ENCODE measurements at places on chromosomes 12 and 14.

DNA sequence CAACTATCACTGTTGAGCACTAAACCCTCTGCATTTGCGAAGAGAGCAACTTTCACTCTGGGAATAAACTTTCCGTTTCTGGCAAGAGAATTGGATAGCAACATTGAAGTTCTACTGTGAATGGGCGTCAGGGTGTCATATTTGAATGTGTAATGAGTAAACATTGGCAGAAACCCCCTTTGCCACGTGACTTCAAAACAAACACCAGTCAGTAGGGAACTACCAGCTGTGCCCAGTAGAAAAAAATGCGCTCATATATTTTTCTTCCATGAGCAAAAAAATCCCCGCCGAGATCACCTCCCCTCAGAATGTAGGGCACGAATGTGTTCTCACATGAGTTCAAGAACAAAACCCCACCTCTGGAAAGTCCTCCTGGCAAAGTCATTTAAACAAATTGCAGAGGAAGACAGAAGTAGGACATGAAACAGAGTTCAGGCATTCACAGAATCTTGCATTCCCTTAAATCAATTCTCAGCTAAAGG lies 80.6 kb downstream of the BTG1 start:
- DNase-seq = peak; percentile 43

DNA sequence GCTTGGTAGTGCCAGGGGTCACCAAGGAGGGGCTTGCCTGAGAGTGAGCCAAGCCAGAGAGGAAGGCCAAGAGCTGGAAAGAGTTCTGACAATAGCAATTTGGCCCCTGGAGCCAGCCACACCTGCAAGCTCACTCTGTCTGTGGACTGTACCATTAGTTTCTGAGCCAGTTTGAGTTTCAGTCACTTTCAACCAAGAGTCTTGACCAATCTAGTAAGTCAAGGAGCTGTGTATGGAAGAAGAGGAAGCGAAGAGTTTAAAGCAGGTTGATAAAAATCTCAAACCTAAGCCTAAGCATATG lies 38.5 kb downstream of the NT5DC3 start:
- DNase-seq = no peak

- DNase-seq = no peak
Observed at GRCh38 chr14:100325958-100326357, 2.8 kb downstream of the SLC25A47 start.

DNA sequence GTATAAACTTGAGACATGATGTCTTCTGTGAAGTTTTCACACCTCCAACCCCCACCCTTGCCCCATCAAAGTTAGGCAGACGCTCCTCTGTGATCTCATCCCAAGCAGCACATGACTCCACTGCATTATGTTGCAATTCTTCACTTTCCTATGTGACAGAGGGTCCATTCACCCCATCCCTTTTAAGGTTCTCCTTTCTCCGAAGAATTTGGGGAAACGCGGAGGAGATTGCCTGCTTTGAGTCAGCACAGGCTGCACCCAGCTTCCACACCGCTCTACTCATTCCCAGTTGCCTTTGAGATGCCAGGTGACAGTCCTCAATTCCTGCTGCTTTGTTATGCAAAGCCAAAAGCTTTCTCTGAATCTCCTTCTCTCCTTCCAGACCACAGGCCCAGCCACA lies 61.8 kb downstream of the PHLDA1 start:
- no peak for DNase-seq

- no peak for DNase-seq
Observed at GRCh38 chr14:81818271-81818670, 284.6 kb upstream of the SEL1L start.

DNA sequence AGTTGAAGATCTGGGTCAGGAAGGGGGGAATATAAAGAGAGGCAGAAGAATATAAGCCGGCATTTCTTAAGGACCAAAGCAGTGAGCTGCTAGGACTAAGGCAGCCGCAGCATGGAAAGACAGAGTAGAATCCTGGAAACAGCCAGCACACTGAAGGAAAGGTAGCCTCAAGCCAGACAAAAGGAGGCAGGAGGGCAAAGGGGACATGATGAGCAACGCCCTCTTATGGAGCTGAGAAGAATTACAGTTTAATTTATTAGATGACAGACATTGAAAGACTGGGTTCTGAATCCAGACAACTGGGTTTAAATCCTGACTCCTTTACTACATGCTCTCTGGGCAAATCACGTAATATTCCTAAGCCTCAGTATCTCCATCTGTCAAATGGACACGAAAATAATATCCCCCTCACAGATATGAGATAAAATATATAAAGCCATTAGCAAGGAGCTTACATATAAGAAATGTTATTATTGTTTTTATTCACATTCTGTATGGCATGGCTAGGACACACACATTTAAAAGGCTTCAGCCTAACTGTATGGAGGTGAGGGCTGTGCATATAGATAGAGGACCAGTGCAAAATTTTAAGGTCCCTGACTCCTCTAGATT lies 8.1 kb upstream of the PCED1B start:
- DNase-seq = peak; percentile 33

DNA sequence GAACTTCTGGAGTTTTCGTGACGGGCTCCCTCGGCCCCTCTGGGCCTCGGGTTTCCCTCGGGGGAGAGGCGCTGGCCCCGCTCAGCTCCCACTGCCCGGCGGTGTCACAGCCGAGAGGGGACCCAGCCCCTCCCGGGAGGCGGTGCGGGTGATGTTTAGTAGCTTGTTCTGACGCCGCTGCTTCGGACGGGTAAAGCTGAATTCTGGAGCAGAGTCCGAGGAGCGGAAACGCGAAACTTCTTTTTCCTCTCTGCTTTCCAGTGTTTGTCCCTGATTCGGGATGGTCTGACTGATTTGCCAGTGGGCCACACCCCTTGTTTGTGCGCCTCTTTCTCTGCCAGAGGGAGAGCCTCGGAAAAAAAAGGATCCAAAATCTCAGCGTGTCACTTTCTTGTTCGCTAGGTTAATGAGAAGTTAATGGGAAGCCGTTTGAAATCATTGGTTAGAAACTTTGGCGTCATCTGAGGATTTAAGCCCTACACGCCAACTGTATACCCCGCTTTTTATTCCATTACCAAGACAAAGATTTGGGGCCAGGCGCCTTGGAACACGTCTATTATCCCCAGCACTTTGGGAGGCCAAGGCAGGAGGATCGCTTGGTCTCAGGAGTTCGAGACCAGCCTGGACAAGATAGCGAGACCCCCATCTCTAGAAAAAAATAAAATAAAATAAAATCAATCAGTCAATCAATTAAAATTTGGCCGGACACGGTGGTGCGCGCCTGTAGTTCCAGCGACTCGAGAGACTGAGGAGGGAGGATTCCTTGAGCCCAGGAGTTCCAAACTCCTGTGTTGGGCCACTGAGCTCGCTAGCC lies 756 bp downstream of the TULP3 start:
- DNase-seq = no peak

DNA sequence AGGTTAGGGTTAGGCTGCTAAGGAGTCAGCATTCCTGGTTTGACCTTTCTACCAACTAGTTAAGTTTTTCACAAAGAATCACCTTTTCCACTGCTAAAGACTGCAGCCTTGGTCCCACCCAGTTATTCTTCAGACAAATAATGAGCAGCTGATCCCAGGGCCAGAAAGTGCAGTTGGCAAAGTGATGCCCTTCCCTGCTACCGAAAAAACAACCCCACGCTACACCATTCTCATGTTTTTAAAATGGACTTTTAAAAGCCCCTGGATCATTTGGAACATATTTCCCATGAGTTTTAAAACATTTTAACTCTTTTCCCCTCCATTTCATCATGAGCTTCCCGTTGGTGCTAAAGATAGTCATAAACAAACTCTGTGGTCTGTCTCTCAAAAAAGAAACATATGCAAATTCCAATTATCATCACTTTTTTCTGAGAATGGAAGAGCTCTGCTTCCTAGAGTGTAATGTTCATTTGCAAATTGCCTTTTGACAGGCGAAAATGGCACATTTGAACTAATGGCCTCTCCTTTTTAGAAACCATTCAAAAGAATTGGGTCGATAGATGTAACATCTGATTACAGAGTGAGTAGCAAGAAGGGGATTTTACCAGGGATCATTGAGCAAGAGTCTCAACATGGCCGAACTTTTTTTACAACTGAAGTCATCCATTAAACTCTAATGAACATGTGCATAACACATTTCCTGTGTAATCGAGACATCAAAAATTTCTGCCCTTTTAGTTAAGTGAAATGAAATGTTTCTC lies 129.3 kb upstream of the RAP1B start:
- peak; percentile 86 for DNase-seq

DNA sequence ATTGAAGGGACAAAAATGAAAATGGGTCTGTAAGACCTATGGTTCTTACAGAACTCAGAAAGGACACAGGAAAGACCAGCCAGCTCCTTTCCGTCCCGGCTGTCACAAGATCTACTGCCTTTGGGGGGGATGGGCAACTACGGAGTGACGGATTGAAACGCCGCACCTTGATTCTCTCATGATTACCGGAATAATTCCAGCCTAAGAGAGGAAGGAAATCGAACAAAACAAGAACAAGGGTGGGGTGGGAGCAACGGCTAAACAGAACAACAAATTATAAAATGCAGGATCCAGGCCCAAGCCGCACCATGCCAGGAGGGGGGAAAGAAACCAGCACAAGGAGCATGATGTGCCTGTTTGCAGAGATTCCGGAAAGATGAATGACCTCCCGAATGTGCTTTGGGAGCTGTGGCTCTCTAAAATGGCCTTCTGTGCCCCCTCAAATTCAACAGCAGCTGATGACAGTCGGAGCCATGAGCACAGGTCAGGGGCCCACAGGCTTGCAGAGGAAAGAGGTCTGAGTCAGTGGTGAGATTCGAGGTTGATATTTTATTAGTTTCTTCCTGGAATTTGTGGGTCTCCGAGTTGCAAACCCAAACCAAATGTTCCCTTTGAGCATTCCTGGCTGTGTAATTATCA lies 72.1 kb downstream of the SPRING1 start:
- DNase-seq = no peak

- DNase-seq = no peak
Observed at GRCh38 chr12:34407813-34408212, 385.5 kb downstream of the ALG10 start.

GRCh38 chr12:25585021-25585523 lies 32.0 kb upstream of the LMNTD1 start:
- no peak for DNase-seq

- DNase-seq = peak; percentile 9
Observed at GRCh38 chr12:62379026-62379722, 87.5 kb upstream of the MON2 start.

- DNase-seq = no peak
Observed at GRCh38 chr14:31827325-31827724, 249.8 kb upstream of the ARHGAP5 start.

- DNase-seq = no peak
Observed at GRCh38 chr12:31492599-31493196, 98.2 kb downstream of the DENND5B start.

- DNase-seq = no peak
Observed at GRCh38 chr12:42187799-42188198, 43.1 kb upstream of the GXYLT1 start.

GRCh38 chr12:2876431-2877046 lies 435 bp downstream of the FOXM1 start:
- peak; percentile 51 for DNase-seq

DNA sequence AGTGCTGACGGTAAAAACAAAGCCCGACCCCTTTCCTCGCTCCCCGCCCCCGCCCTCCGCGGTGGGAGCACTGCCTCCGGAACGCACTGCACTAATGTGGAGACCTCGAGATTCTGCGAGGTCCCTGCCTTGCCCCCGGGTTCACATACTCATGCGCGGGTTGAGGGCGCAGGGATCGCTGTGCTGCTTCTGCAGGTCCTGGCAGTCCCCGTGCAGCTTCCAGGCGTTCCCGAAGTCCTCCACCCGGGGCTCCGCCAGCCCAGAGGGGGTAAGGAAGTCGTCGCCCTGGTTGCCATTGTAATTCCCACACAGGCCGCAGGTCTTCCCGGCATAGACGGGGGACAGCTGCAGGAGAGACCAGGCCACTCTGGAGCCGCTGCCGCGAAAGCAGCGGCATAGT lies 66.8 kb downstream of the VWF start:
- no peak for DNase-seq

DNA sequence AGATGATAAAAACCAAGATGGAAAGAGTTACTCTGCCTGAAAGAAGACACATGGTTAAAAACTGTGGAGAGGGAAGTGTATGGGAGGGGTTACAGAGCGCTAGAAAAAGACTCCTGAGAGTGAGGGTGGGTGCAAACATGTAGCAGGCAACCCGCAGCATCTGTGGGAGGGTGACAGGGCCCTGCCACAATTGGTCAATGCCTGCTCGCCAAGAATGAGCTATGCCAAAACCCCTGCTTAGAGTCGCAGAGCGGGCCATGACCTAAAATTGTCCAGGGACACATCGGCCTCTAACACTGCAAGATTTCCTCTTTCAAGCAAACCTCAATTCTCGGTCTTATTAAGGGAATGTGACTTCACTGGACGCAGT lies 700 bp downstream of the PRKAG1 start:
- peak; percentile 54 for DNase-seq

DNA sequence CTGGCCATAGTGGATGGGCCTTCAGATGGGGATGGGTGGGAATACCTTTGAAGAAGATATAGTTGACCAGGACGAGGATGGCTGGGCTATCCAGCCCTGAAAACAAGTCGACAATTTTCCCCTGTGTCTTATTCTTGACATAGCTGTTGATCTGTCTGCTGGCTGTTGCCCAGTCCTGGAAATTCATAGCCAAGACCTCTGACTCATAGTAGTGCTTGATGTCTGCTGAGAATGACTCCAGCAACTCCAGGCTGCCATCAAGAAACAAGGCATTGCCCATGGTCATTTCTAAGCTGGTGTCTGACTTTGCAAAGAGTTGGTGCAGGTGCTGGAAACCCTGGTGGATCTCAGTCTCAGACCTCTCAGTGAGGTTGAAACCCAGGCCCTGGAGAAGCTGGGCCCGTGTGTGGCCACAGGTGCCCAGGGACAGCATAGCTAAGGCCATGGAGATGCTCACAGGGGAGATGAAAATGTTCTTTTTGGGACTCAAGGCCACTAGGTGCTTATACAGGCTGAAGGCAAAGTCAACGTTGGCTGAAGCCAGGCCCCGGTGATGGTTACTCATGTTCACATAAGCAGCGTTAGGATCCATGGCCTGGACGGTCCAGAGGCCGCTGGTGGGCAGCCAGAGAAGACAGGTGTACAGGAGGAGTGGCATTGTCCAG lies 9.0 kb downstream of the SERPINA6 start:
- no peak for DNase-seq

- DNase-seq = peak; percentile 26
Observed at GRCh38 chr12:31316891-31317290, 9.1 kb downstream of the SINHCAF start.

DNA sequence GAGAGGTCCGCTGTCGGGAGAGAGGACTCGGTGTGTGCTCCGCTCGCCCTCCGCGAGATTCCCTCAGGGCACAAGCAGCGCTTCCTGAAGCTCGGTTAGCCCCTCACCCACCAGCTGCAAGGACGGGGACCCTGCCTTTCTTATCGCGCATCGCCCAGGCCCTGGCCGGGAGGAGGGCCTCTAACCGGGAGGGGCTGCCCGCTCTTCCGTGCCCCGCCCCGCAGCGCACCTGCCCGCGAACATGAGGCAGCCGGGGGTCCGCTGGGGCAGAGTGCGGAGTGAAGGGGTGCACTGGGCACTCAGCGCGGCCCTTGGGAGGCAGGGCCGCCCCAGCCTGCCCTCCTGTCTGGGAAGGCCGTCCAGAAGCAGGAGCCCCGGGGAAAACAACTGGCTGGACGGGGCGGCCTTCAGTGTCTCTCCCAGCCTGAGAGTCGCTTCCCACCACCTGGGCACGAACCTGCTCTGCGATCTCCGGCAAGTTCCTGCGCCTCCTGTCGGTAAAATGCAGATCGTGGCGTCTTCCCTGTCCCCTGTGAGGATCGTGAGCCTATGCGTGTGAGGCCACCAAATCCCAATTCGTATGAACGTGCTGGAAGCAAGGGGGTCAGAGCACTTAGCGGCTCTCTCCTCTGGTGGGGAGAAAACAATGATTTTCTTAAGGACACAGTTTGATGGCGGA lies 28.0 kb upstream of the ADIPOR2 start:
- DNase-seq = no peak

- peak; percentile 58 for DNase-seq
Observed at GRCh38 chr12:75781532-75782046, 250.0 kb downstream of the PHLDA1 start.
